ENCODE measurements at places on chromosomes 1 and 21.

DNA sequence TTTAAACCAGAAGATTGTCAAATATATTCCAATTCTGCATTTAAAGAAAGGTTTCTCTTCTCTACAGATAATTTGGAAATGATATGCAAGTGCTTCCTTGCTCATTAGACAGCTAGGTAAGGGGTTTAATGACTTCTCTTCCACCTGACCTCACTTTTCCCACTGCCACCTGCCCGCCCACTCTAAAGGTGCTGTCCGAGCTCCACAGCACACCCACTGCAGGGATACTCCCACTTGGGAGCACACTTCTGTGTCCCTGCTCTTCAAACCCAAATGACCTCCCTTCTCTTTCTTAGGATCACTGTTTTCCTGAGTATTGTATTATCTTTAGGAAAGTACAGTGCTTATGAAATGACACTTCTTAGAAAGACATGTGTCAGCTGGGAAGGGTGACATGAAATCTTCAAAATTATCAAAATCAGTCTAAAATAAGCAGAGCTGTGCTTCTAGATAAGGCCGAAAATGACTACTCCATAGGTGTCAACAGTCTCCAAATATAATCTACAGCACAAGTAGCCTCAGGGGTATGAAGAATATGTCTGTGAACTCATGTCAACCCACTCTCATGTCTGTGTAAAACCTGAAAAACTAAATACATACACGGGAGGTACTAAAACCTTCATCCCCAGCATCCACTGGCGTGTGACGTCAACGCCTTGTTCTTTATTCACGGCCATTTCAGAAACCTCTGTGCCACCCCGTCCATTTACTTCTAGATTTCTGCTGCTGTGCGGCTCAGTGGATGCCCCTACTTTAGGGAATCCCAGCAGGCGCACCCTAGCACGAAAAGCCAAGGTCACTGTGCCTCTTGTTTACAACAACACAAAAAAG is 71.0 kb downstream of the SLC45A1 start:
- H3K27me3 ChIP-seq: no peaks in the 10 kb centered on the region
- no peak overlapping the region for H3K27ac ChIP-seq
- peaks cover 16% of the 10 kb centered on the region for H3K36me3 ChIP-seq
- H3K4me1 ChIP-seq: peaks cover 31% of the 10 kb centered on the region
- no peak overlapping the region for H3K4me3 ChIP-seq
- no peak for DNase-seq

GRCh38 chr1:224387302-224387912 is 30.7 kb downstream of the CNIH4 start:
- no peaks in the 10 kb centered on the region for H3K4me1 ChIP-seq
- H3K27me3 ChIP-seq: no peaks in the 10 kb centered on the region
- peaks cover 48% of the 10 kb centered on the region for H3K36me3 ChIP-seq

DNA sequence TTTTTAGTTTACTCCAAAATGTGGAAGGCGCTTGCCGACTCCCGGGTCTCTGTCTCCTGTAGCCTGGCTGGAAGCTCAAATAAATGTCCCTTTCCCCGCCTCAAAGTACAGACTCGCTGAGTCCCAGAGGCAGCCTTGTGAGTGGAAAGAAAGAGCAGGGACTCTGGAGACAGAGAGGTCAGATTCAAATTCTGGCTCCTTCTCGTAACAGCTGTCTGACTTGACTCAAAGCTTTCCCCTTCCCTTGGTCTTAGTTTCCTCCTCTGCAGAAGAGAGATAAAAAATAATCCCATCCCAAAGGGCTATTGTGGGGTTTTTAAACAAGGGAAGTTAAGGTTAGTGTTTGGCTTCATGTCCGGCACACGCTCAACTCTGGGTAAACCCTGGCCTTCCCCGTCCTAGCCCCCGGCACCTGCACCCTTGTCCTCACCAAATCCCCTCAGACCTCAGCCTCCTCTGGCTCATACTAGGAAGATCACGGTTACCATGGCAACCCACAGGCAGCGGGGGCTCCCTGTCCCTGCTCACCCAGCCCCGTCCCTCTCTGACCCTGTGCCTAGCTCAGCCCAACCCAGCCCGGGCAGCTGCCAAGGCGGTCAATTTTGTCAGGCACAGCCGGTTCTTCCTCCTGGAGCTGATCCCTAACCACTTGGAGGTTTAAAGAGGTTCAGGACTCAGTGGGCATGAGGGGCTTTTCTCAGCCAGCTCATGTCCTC is 49.2 kb upstream of the IGSF21 start:
- no peaks in the 10 kb centered on the region for H3K36me3 ChIP-seq
- no peak overlapping the region for H3K4me3 ChIP-seq
- no peak for DNase-seq
- no peaks in the 10 kb centered on the region for H3K4me1 ChIP-seq
- no peak overlapping the region for H3K27ac ChIP-seq

DNA sequence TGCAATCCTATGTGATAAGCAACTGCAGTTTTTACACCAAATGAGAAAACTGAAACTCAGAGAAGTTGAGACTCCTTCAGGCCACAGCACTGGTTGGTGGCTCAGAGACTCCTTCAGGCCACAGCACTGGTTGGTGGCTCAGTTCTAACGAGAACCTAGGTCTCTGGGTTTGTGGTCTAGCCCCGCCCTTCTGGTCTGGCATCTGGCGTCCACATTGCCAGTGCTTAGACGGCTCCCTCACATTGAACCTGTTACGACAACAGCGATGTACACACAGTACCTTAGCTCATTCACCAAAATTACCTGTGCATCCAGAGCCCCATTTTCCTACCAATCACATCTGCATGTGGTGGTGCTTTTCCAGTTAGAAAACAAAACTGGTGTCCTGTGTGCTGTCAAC is 66.1 kb downstream of the NID1 start:
- H3K27ac ChIP-seq: no peak overlapping the region
- no peaks in the 10 kb centered on the region for H3K4me1 ChIP-seq
- no peak overlapping the region for H3K4me3 ChIP-seq
- DNase-seq: no peak
- H3K36me3 ChIP-seq: peaks cover 77% of the 10 kb centered on the region

GRCh38 chr1:183932412-183932811 is 105.1 kb downstream of the COLGALT2 start:
- H3K4me3 ChIP-seq: peak overlapping the region; percentile 7
- peak; percentile 90 for DNase-seq
- H3K36me3 ChIP-seq: no peaks in the 10 kb centered on the region

GRCh38 chr1:31562707-31563360 is 13.5 kb upstream of the TINAGL1 start:
- H3K4me1 ChIP-seq: peaks cover 22% of the 10 kb centered on the region
- H3K36me3 ChIP-seq: no peaks in the 10 kb centered on the region
- DNase-seq: no peak

DNA sequence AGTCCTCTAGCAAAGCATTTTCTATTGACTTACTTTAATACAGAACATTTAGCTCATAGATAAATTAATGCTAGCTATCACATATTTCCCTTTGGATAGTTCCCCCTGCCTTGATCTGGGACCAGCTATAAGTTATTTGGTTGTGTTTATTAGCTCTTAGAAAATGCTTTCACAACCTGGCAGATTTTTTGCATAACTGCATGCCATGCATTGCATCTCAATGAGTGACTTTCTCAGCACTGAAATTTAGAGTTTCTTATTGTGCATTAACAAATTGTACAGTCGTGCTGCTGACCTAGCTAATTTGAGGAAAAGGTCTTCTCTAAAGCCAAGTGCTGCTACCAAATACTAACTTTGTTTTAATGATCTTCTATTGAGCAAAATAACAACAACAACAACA is 164.8 kb downstream of the PLPPR5 start:
- H3K4me3 ChIP-seq: no peak overlapping the region
- H3K27me3 ChIP-seq: no peaks in the 10 kb centered on the region

- H3K36me3 ChIP-seq: peaks cover 9% of the 10 kb centered on the region
- no peak overlapping the region for H3K4me3 ChIP-seq
- H3K27ac ChIP-seq: peak overlapping the region; percentile 45
- no peak for DNase-seq
- no peaks in the 10 kb centered on the region for H3K27me3 ChIP-seq
Observed at GRCh38 chr1:203028784-203029553, 2.7 kb downstream of the PPFIA4 start.

- H3K36me3 ChIP-seq: no peaks in the 10 kb centered on the region
- H3K4me1 ChIP-seq: no peaks in the 10 kb centered on the region
- DNase-seq: peak; percentile 87
- H3K27ac ChIP-seq: peak overlapping the region; percentile 94
- H3K27me3 ChIP-seq: no peaks in the 10 kb centered on the region
- peak overlapping the region; percentile 46 for H3K4me3 ChIP-seq
Observed at GRCh38 chr1:23577056-23578004, 18.0 kb upstream of the ID3 start.

DNA sequence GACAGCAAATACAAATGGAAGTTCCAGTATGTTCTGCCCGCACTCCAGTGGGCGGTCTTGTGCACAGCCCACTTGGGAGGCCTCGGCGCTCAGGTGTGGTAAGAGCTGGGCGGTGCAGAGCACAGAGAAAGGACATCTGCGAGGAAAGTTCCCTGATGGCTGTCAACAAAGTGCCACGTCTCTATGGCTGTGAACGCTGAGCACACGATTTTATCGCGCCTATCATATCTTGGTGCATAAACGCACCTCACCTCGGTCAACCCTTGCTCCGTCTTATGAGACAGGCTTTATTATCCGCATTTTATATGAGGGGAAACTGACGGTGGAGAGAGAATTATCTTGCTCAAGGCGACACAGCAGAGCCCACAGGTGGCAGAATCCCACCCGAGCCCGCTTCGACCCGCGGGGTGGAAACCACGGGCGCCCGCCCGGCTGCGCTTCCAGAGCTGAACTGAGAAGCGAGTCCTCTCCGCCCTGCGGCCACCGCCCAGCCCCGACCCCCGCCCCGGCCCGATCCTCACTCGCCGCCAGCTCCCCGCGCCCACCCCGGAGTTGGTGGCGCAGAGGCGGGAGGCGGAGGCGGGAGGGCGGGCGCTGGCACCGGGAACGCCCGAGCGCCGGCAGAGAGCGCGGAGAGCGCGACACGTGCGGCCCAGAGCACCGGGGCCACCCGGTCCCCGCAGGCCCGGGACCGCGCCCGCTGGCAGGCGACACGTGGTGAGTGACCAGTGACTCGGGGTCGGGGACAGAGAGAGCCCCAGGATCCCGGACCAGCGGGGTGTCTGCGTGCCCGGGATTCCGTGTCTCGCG is at the start of gene IL12RB2:
Gene IL12RB2, plus strand, starts transcription at position 623 of the 810 bp plus-strand sequence. CDS start 12,496 bp downstream, outside the sequence.
- DNase-seq: no peak
- no peak within 1 kb of the TSS for H3K27ac ChIP-seq
- H3K4me3 ChIP-seq: peak within 1 kb of the TSS; percentile 53
- H3K36me3 ChIP-seq: no peaks in the 10 kb centered on the region
- peaks cover 20% of the 10 kb centered on the region for H3K27me3 ChIP-seq
